ENCODE measurements at places on chromosomes 12 and 14.

- no peak for DNase-seq
Observed at GRCh38 chr14:29085546-29085945, 319.0 kb downstream of the FOXG1 start.

DNA sequence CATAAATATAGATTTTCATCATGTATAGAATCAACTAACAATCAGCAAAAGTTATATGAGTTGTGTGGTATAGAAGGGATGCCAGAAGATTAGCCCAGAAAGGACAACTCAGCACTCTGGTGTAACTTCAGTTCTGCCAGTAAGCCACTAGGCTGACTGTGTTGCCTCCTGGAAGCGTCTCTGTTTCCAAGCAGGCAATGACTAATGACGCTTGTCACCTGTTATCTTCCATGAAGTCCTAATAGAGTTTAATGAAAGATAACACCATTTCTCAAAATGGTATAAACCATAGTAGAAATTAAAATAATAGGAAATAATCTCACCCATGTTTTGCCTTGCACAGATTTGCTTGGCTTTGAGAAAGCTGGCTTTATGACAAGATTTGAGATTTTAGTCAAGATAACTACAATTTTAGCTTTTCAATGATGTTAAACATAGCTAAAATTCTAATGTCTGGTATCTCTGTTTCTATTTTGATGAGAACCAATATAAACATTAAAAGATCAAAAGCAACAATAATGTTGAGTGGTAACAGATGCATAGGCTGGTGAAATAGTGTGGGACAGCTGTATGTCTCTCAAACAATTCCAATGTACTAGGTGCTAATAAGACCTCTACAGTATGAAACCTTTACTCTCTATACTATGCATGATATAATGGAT is 9.0 kb upstream of the RNU6-7 start:
- no peak for DNase-seq

DNA sequence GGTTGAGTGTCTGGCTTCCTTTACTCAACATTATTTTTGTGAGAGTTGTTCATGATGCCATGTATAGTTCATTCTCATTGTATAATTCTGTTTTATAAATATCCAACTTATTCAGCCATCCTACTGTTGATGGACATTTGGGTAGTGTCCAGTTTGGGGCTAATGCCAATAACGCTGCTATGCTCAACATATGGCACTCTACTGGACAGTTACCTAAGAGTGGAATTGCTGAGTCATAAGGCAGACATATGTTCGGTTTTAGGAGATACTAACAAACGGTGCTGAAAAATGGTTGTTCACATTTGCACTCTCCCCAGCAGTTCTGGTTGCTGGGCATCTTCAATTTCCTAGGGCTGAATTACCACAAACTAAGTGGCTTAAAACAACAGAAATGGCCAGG is 28.7 kb upstream of the P2RX4 start:
- no peak for DNase-seq

DNA sequence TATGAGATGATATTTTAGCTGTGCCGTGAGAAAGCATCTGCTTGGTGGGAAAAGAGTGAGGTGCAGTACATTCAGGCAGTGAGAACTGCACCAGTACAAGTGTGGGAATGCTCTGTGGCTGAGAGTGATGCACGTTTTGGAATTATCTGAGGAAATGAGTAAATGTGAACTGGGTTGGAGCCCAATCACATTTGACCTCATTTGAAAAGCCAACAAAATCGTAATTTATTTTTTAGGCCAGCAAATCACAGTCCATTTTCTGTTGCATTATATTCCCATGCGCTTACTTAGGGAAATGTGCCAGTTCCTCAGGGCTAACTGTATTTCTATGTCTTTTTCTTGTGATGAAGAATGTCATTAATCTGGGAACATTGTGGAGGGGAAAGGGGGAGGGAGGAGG is 77.3 kb downstream of the SNAPC1 start:
- DNase-seq = no peak

- no peak for DNase-seq
Observed at GRCh38 chr12:13596714-13597113, 384.7 kb downstream of the GRIN2B start.

DNA sequence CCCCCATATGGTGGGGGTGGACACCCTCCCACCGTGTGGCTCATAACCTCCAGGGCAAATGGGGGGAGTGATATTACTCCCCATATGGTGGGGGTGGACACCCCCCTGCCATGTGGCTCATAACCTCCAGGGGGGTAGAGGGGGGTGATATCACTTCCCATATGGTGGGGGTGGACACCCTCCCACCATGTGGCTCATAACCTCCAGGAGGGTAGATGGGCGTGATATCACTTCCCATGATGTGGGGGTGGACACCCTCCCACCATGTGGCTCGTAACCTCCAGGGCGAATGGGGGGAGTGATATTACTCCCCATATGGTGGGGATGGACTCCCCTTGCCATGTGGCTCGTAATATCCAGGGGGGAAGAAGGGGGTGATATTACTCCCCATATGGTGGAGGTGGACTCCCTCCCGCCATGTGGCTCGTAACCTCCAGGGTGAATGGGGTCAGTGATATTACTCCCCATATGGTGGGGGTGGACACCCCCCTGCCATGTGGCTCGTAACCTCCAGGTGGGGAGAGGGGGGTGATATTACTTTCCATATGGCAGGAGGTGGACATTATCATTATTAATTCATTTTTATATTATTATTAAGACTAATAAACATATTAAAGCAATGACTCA is 51.2 kb upstream of the OXA1L start:
- no peak for DNase-seq

Measured in stimulated activated CD4-positive, alpha-beta T cell treated with anti-CD3 and anti-CD28 coated beads, Interleukin-1b, Interleukin-23, amount 100 ng/mL, for 24 hours (primary cell).